ENCODE measurements at places on chromosomes 2 and 18.

- DNase-seq, result peak; percentile 33
Measured at GRCh38 chr2:43312755-43313641, 86.6 kb upstream of the ZFP36L2 start.

GRCh38 chr18:33183136-33183535, 257.4 kb downstream of the CCDC178 start:
- DNase-seq, result no peak

DNA sequence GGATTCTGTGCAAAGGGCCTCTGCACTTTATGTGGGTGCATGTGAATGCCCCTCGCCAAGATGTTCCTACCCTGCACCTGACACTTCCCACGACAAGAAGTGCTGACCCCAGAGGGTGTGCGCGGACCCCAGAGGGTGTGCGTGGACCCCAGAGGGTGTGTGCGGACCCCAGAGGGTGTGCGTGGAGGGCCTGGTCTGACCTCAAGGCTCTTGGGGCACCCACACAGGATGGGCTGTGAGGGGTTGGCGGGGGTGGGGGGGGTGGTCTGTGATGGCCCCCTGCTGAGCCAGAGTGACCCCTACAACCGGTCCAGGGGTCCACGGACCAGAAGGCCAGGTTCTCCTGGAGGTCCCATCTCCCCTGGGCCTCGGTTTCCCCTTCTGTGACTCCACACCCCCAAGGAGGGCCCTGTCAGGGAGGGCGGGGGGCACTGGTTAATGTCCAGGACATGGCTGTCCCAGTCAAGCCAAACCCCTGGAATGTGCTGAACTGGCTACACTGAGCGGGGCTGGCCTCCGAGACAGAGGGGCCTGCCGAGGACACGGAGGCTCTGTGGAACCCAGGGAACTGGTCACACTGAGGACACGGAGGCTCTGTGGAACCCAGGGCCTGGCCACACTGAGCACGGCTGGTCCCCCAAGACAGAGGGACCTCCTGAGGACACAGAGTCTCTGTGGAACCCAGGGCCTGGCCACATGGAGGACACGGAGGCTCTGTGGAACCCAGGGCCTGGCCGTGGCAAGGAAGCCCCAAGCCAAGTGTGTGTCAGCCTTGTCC, 3.1 kb downstream of the NEU4 start:
- DNase-seq, result no peak

DNA sequence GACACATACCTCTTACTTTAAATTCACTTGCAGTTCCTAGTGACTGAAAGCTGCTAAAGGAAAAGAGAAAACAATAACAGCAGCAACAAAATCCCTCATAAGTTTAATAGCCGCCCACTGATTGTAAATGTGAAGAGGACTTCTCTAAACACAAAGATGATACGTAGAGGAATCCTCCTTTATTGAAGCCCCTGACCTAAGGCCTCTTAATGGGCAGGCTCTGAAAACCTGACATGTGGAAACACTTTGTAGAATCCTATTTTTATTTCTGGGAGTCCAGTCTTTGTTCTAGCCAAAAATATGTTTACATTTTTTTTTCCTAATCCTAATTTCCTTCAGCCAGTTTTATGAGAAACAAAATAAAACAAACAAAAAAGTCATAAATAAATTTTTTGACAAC, 1277.7 kb upstream of the CELF4 start:
- no peak for DNase-seq

DNA sequence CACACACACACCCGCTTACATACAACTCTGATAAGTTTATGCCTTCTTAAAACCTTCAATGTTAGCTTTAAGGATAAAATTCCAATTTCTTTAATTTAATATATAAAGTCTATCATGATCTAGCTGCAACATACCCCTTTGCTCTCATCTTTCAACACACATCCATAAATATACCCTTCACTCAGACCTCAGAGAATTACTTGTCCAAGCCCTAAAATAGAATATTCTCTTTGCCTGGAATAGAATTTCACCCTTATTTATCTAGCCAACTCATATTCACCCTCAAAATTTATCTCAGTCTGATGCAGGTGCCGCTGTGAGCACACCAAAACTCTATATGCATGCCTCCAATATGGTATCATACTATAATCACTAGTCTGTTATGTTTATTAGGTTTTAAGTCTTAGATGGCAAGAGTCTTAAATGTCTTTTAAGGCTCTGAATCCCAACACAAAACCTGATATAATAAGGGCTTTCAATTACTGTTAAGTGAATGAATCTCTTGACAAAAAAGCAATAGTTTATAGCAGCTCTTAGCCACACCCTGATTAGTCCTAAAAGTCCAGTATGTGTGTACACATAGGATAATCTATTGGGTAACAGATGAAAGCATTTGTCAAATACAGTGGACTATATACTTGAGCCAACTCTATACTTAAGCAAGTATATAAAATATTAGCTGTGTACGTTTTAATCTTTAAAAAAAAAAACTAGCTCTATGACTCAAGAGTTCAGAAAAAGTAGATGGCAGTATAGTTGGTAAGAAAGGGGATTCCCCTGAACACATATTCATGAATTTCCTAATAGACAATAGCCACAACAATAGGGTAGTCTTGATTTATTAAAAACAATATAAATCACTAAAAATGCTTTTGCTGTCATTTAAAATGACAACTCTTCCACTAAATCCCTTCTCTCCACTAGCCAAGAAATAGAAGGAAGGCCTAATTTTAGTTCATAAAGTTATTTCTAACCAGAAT, 144.5 kb downstream of the EXOC6B start:
- DNase-seq, result no peak

DNA sequence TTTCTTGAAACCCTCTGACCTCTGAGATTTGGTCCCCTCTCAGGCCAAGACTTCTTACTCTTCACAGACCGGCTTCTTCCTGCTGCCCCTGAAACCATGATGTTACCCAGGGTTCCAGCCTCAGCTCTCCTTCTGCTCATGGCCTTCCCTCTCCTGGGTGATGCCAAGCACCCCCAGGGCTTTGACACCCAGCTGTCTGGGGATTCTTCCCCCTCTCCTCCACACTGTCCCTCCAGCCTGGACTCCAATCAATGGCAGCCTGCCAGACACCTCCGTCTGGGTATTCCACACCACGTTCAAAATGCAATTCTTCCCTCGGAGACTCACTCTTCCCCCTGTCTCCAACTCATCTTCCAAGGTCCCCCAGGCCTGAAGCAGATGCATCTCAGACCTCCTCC, 25.0 kb downstream of the SPP2 start:
- DNase-seq, result no peak
